ENCODE measurements at places on chromosomes 1 and 21. TPM values are rescaled to one million over a fixed set of nuclear protein-coding genes. Genes with fewer than 3 reads are reported as not detected.

- no peak overlapping the region for H3K4me3 ChIP-seq
- H3K36me3 ChIP-seq = no peaks in the 10 kb centered on the region
- DNase-seq = no peak
- H3K27ac ChIP-seq = no peak overlapping the region
- no peaks in the 10 kb centered on the region for H3K27me3 ChIP-seq
Observed at GRCh38 chr1:151916726-151917370, 7.5 kb upstream of the THEM4 start.

- no peak for DNase-seq
- H3K4me3 ChIP-seq = no peak overlapping the region
- H3K4me1 ChIP-seq = no peaks in the 10 kb centered on the region
- H3K36me3 ChIP-seq = no peaks in the 10 kb centered on the region
Observed at GRCh38 chr1:88401313-88401712, 282.8 kb upstream of the PKN2 start.

GRCh38 chr1:98001764-98002163 is 80.9 kb upstream of the DPYD start:
- H3K36me3 ChIP-seq = no peaks in the 10 kb centered on the region
- H3K27me3 ChIP-seq = no peaks in the 10 kb centered on the region
- H3K27ac ChIP-seq = no peak overlapping the region
- no peaks in the 10 kb centered on the region for H3K4me1 ChIP-seq
- no peak overlapping the region for H3K4me3 ChIP-seq

GRCh38 chr1:26419494-26419893 is 8.9 kb downstream of the LIN28A start:
- no peaks in the 10 kb centered on the region for H3K4me1 ChIP-seq
- no peak for DNase-seq
- H3K27me3 ChIP-seq = no peaks in the 10 kb centered on the region

DNA sequence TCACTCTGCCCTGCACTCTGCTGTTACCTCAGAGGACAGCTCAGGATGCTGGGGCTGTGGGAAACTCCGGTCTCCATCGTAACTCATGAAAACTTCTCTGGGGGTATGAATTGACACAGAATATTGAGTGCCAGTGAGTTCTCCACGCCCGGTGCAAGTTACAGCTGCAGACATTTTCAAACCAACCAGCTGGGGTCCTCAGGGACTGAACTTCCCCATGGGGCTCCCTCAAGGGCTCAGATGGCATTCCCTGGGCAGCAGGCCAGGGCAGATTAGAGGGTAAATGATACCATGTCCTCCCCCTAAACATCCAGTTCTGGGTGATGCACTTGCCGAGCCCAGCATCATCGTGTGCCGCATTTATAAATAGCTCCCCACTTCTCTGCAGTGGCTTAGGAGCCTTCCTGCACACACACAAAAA is 27.8 kb upstream of the CCSAP start:
- H3K27ac ChIP-seq = no peak overlapping the region
- no peaks in the 10 kb centered on the region for H3K36me3 ChIP-seq
- H3K27me3 ChIP-seq = no peaks in the 10 kb centered on the region

DNA sequence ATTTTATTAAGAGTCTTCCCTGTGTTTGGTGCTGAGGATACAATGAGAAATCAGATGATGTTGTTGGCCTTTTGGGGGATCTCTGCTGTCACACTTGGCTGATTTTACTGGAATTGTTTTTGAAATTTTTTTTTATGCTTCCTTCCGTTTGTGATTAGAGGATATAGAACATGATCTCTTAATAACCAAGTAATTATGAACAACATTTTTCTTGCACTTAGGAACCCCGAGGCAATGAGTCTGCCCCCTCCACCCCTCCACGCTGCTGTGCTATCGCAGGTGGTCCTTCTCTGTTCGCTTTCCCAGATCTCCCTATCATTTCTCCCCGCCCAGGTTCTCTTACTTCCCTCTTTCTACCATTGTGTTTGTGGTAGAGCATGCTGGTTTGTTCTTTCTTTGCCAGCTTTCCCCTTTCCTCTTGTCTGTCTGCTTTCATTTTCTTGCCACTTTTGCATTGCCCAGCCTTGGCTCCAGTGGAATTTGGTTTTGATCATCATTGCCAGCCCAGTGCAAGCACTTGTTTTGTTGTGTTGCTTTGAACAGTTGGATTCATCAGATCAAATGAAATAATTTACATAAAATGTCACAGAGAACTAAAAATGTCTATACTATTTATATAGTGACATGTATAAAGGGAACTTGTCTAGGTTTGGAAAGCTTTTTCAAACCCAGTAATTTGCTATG is 73.1 kb upstream of the SCCPDH start:
- no peaks in the 10 kb centered on the region for H3K36me3 ChIP-seq
- H3K27ac ChIP-seq = no peak overlapping the region
- no peak for DNase-seq
- H3K4me3 ChIP-seq = no peak overlapping the region
- no peaks in the 10 kb centered on the region for H3K4me1 ChIP-seq

DNA sequence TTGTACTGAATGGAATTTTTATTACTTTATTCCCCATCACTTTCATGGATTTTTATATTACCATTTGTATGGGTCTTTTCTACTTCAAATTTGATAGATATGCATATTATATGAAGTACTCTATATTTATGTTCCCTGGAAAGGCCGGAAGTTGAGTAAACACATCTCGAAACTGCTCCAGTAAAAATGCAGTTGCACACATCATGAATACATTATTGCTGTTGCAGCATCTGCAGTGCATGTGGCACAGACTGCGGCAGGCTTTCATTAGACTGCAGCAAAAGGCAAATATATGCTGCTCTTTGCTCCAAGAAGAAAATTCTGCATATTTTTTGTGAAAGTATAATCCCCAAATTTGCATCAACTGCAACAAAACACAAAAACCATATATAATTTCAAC is 48.7 kb upstream of the LRRC7 start:
- no peak overlapping the region for H3K4me3 ChIP-seq
- H3K4me1 ChIP-seq = no peaks in the 10 kb centered on the region
- H3K27me3 ChIP-seq = no peaks in the 10 kb centered on the region
- H3K27ac ChIP-seq = no peak overlapping the region

DNA sequence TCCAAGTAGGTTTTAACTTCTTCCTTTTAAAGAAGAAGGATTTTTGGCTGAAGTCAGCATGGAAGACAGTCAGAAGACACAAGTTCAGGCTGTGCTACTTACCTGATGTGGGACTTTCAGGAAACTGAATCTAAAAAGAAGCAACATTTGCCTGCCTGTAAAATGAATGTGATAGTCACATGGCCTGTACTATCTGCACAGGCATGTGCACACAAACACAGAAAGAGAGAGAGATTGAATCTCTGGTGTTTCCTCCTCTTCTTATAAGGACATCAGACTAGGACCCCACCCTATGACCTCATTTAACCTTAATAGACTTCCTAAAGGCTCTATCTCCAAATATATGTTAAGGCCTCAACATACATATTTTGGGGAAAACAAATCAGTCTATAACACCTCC is 542.9 kb downstream of the PLPP3 start:
- no peaks in the 10 kb centered on the region for H3K27me3 ChIP-seq
- no peak overlapping the region for H3K4me3 ChIP-seq
- H3K36me3 ChIP-seq = no peaks in the 10 kb centered on the region
- no peak for DNase-seq

DNA sequence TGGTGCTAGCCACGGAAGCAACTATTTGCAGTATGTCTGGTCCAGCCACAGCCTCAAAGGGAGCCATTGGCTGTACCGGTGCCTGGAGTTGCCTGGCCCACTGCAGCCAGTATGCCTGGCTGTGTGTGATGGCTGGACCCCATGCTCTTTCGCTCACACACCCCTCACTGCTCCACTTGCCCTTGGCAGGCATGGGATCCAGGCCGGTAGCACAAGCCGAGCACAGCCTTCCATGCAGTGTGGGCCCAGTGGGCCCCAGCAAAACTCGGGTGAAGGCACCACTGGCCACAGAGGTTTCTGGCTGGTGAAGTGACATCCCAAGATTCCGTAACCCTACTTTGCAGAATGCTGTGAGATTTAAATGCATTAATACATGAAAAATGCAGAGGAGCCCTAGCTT is 665.8 kb downstream of the PLPP3 start:
- H3K4me3 ChIP-seq = no peak overlapping the region
- peak; percentile 47 for DNase-seq
- no peaks in the 10 kb centered on the region for H3K27me3 ChIP-seq
- H3K36me3 ChIP-seq = no peaks in the 10 kb centered on the region

- H3K4me1 ChIP-seq = no peaks in the 10 kb centered on the region
- H3K27me3 ChIP-seq = no peaks in the 10 kb centered on the region
- H3K36me3 ChIP-seq = no peaks in the 10 kb centered on the region
- no peak overlapping the region for H3K4me3 ChIP-seq
- peak; percentile 30 for DNase-seq
- no peak overlapping the region for H3K27ac ChIP-seq
Observed at GRCh38 chr21:45383615-45384201, 21.3 kb upstream of the COL18A1 start.

DNA sequence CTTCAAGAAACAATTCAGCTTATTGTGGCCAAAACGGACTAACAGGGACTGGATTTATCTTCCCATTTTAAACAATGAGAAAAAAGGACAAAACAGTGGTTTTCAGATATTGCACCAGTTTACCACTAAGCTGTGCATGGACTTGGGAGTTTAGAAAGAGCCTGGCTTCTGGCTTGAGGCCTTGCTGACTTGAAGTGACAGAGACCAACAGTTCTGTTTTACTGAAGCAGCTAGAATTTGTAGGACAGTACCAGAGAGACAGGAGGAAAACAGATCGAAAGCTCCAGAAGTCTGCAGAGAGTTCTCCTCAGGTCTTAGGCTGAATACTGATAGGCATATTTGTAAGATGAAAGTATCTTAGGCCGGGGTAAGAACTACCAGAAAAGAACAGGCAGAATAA is 20.5 kb downstream of the FCRL4 start:
- no peaks in the 10 kb centered on the region for H3K36me3 ChIP-seq
- no peak for DNase-seq
- no peaks in the 10 kb centered on the region for H3K27me3 ChIP-seq

DNA sequence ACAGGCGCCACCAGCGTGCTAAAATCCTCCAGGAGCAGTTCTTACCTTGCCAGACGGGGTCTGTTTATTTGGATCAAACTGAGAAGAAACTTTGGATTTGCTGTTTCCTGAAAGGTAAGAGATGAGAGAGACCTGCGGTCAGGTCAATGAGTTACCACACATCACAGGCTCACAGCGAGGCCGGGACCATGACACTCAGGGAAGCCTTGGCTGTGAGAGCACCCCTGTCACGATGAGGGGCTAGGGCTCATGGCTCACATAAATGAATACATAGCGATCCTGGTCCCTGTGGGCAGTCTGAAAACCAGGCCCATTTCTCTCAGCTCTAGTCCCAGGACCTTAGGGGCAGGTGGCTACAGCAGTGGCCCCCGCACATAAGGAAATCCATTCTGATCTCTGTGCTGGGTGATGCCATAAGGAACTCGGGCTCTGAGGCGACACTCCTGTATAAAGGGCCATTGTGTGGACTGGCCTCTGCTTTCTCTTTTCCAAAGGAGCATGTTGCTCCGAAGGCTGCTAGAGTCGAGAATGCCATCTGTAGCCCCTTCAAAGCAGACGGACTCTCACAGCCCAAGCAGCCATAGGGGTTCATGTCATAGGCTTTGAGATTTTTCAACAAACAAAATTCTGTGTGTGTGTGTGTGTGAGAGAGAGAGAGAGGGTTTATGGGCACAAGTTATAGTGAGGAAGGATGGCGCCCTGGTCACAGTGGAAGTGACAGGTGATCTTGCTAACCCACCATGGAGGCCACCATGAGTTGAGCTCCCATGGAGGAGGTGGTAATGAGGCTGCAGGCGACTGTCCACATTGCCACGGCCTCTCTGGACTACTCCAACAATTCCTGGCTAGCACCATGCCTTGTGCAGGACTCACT is 9.0 kb upstream of the SRM start:
- peaks cover 16% of the 10 kb centered on the region for H3K36me3 ChIP-seq
- DNase-seq = no peak
- H3K4me1 ChIP-seq = no peaks in the 10 kb centered on the region
- no peaks in the 10 kb centered on the region for H3K27me3 ChIP-seq

DNA sequence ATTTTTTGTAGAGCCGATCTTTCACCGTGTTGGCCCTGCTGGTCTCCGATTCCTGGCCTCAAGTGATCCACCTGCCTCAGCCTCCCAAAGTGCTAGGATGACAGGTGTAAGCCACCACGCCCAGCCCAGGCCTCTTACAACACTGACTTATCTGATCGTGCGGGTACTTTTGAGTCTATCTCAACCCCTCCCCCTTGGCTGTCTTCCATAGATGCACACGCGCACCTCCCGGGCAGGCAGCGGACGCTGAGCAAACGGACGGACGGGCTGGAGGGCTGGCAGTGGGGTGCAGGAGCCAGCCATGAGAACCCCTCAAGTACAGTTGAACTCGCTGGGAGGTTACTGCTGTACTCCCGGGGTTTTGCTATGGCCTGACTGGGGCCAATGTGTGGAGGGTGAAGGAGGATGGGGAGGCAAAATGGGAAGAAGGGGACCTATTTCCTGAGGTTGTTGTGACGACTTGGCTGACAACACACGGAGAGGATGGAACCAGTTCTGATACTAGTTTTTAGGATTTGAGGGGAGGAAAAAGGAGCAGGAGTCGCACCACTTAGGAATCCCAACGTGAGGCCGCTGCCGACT is 959 bp downstream of the CD58 start:
- no peaks in the 10 kb centered on the region for H3K27me3 ChIP-seq
- no peak overlapping the region for H3K27ac ChIP-seq
- peak; percentile 69 for DNase-seq
- peak overlapping the region; percentile 45 for H3K4me3 ChIP-seq

GRCh38 chr1:25018110-25018735 is 88.1 kb upstream of the RUNX3 start:
- no peak overlapping the region for H3K27ac ChIP-seq
- no peak for DNase-seq
- no peak overlapping the region for H3K4me3 ChIP-seq
- no peaks in the 10 kb centered on the region for H3K36me3 ChIP-seq
- peaks cover 2% of the 10 kb centered on the region for H3K27me3 ChIP-seq

GRCh38 chr1:117658676-117659075 is 52.8 kb downstream of the TENT5C start:
- H3K27me3 ChIP-seq = no peaks in the 10 kb centered on the region
- DNase-seq = no peak
- no peaks in the 10 kb centered on the region for H3K4me1 ChIP-seq
- no peaks in the 10 kb centered on the region for H3K36me3 ChIP-seq

DNA sequence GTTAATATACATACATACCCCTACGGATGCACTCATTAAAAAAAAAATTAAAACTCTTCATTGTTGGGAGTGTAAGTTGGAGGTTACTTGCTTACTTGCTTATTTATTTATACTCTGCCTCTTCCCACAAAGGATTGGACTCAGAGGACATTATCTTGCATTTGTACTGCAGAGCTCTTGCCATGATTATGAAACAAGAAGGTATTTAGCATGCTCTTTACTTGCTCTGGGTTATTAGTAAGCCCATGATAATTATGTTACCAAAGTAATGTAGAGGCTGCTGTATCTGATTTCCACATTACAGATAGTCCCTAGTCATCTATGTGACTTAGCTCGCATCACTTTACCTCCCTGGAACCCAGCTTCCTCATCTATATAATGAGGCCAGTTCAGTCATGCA is 355.1 kb upstream of the PTBP2 start:
- H3K27ac ChIP-seq = no peak overlapping the region
- no peaks in the 10 kb centered on the region for H3K27me3 ChIP-seq
- DNase-seq = no peak
- H3K36me3 ChIP-seq = no peaks in the 10 kb centered on the region
- no peaks in the 10 kb centered on the region for H3K4me1 ChIP-seq

- H3K4me3 ChIP-seq = no peak overlapping the region
- no peaks in the 10 kb centered on the region for H3K27me3 ChIP-seq
Observed at GRCh38 chr21:41713495-41714281, 53.2 kb downstream of the RIPK4 start.

The HMGCS2 gene
- not detected for total RNA-seq

The APP gene
- 507 TPM for total RNA-seq

The C1orf87 gene
- 0.51 TPM for total RNA-seq

The EXTL1 gene
- 1.3 TPM for total RNA-seq

The MYBPHL gene
- not detected for total RNA-seq

The CFHR5 gene
- not detected for total RNA-seq

The TLCD4 gene
- total RNA-seq = 9.3 TPM

The CAMK1G gene
- 0.72 TPM for total RNA-seq

The C1orf141 gene
- not detected for total RNA-seq

The ACOT11 gene
- 17.5 TPM for total RNA-seq

The LAPTM5 gene
- 114 TPM for total RNA-seq

Data from aorta (tissue), 5 donors.